ENCODE measurements at places on chromosomes 3 and 15. TPM values are rescaled to one million over a fixed set of nuclear protein-coding genes. Genes with fewer than 3 reads are reported as not detected.

Gene MUC13
- not detected for total RNA-seq

Gene IL17RB
- total RNA-seq, result 0.25 TPM

Gene NR1I2
- total RNA-seq, result not detected

Gene FBXL22
- total RNA-seq, result not detected

Gene NEDD4
- 23.0 TPM for total RNA-seq

Gene NRG4
- not detected for total RNA-seq

Gene P2RY12
- total RNA-seq, result not detected

Gene THRB
- total RNA-seq, result 1.3 TPM

Gene CGNL1
- 0.12 TPM for total RNA-seq

Gene SNX22
- 0.20 TPM for total RNA-seq

DNA sequence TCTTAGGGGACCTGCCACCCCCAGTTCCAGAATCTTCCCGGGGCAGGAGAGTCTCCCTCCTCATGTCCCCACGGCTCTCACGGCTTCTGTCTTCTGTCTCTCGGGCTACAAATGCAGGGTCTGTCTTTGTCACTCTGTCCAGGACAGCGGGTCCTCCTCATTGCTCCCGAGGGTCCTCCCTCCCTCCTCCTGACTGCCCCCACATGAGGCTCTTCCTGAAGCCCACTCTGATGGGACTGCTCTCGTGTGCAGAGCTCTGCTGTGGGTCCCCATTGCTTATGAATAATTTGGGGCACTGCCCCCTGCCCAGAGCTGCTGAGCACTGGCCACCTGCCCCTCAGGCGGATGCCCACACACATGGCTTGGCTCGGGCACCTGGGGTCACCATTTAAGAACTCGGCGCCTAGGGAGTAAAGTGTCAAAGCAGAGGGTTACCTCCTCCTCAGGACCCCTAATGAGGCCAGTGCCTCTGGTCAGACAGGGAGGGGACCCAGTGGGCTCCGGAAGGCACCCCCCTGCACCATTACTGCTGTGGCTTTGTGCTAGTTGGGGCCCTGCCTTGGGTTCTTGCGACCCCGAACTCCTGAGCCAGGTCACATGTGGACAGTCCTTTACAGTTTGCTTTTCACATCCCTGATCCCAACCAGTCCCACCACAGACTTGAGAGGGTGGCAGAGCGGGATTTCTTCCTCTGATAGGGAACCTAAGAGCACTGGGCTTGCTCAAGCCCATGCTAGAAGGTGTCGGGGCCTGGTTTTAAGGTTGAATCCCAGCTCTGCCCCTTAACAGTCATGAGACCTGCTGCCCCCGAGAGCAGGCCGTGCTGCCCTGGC lies 22.1 kb downstream of the HDAC11 start:
- no peak for DNase-seq

- DNase-seq, result peak; percentile 55
These were observed 33.9 kb downstream of the PFN2 start for GRCh38 chr3:149936812-149937230.

- DNase-seq, result peak; percentile 80
These were observed 17.9 kb upstream of the TM4SF1 start for GRCh38 chr3:149395107-149396089.

DNA sequence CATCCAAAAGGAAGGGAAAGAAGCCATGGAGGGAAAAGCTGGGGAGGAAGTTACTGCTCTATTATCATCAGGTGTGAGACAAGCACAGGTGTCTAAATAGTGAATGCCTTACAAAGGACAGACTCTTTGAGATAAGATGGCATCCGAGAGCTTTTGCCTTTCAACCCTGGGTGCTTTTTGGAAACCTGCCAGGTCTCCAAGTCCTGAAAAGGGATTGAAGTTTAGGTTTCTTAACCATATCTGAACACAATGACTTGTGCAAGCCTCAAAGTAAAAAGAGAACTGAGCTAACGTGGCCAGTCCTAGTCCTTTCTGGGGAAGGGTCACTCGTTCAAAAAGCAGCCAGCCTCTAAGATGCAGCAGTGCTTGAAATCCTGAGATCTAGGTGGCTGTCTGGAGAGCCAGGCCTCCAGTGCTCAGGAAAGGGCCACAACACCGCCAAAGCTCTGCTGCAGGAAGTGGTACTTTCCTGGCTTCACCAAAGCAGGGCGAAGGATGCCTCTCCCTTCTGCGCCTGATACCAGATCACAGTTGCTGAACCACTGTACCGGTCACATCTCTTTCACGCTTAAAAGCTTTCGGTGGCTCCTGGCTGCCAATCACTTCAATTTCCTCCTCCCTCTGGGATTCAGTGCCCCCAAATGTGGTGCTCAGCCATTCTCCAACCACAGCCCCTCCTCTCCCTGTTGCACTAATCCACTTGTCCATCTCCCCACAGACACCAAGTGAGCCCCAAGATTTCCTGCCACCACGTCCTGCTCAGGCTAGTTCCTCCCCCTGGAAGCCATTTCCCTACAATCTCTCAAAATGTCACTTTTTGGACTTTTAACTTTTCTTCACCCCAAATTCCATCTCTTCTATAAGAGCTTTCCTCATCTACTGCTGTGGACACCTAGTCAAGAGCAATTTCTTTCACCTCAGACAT lies 104.1 kb upstream of the LPP start:
- DNase-seq, result no peak

DNA sequence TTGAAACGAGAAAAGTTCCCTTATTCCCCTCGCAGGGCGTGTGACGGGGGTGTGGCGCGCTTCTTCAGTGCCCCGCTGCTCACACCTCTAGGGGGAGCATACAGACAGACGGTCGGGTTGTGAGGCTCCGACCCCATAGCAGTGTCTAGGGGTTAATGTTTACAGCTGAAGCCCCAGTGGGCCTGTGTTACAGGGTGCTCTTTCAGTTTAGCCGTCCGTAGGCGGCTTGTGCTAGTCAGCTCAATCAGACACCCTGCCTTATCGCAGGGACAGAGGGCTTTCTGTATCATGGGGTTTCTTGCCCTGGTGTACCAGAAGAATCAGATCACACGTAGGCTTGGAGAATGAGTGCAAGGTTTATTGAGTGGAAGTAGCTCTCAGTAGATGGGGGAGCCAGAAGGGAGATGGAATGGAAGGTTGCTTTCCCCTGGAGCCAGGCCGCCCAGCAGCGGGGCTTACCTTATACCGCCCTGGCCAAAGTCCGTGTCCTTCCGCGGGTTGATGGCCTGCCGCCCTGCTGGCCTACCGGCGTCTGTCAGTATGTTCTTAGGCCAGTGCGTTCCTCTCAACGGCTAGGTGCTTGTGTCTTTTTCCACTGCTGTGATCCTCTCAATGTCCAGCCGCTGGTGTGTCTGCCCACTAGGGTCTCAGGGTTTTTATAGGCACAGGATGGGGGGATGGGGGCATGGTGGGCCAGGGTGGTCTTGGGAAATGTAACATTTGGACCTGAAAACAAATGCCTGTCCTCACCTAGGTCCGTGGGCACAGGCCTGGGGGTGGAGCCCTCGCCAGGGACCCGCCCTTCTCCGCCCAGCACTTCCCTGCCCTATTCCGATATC lies 32.2 kb upstream of the ACP3 start:
- DNase-seq, result no peak

- no peak for DNase-seq
These were observed 61.6 kb downstream of the TMEM39A start for GRCh38 chr3:119401503-119402440.

DNA sequence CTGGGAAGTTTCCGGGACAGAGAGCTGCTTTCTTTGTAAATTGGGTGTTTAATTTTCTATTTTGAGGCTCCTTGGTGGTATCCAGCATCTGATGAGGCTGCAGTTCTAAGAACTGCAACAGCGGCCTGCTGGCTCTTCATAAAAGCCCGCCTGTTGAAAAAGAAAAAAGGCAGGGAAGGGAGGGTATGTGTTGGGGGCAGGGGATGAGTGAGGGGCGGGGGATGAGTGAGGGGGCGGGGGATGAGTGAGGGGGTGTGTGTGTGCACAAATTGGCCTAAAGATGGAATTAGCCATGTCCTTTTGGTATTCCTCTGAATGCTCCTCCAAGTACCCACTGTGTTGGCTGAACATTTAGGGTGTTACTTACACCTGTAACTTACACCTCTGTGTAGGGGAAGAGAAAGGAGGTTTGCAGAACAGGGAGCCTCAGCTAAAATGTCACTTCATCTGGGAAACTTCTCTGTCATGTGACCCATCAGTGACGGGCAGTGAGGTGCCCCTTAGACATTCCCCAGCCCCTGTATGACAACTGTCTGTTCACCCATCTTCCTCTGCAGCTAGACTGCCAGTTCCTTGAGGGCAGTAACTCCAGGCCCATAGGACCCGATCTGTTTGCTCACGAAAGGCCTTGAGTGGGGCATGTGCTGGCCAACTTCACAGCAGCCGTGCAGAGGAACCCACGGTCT lies 57.6 kb downstream of the LRIG1 start:
- no peak for DNase-seq

GRCh38 chr3:114057011-114057347 lies 442 bp downstream of the QTRT2 start:
- DNase-seq, result no peak

- no peak for DNase-seq
These were observed 150.3 kb downstream of the PLCL2 start for GRCh38 chr3:17035033-17035432.

- DNase-seq, result peak; percentile 20
These were observed 175.1 kb upstream of the PLSCR5 start for GRCh38 chr3:146780251-146780650.

- peak; percentile 41 for DNase-seq
These were observed 31.9 kb upstream of the MCF2L2 start for GRCh38 chr3:183460081-183461055.

DNA sequence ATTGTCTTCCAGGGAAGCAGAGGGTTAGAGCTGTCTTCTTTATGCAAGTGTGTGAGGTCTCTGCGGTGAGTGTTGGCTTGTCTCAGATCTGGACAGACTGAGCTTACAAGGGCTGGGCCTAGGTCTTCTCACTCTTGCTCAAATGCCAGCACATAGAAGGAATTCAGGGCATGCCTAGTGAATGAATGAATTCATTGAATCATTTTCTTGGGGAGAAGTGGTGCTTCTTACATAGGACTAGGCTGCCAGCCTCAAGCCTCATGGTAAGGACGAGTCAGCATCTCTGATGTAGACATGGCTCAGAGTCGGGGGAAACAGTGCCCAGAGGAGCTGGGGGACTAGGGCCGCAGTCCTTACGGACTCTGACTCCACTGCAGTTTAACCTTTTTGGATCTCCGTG lies 17.2 kb downstream of the MKRN2 start:
- DNase-seq, result no peak

DNA sequence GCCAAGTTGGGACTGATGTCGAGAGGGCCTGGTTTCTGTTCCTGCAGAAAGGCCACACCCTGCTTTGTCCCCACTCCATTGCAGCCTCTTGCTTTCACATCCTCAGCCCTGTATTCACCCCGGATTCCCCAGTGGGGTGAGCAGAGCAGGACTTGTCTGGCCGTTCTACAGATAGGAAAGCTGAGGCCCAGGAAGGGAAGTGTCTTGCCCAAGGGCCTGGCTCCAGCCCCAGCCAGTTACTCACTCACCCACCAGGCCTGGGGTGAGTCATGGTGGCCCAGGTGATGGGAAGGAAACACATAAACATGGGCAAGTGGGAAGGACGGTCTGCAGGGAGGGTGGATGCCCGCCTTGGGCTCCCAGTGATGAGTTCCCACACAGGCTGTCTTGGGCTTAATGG lies 6.1 kb upstream of the DUSP7 start:
- DNase-seq, result peak; percentile 97

- DNase-seq, result no peak
These were observed 25.6 kb upstream of the CFAP161 start for GRCh38 chr15:81108427-81108826.

- no peak for DNase-seq
These were observed 120.3 kb downstream of the CLSTN2 start for GRCh38 chr3:140055092-140055791.

DNA sequence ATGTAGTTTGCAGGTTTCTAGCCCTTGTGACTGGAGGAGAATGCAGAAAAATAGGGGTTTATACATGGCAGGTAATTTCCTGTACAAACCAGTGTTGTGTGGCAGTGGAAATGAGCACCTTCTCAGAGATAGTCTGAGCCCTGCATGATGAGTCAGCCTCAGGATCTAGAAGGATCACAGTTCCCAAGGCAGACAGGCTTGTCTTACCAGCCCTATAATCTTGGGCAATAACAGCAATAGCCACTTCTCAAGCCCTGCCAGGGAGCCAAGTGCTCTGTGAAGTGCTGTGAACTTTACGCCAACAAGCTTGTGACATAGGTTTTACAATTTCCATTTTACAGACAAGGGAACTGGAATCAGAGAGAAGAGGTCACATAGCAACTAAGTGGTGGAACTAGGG lies 89.4 kb downstream of the CD47 start:
- DNase-seq, result peak; percentile 67

DNA sequence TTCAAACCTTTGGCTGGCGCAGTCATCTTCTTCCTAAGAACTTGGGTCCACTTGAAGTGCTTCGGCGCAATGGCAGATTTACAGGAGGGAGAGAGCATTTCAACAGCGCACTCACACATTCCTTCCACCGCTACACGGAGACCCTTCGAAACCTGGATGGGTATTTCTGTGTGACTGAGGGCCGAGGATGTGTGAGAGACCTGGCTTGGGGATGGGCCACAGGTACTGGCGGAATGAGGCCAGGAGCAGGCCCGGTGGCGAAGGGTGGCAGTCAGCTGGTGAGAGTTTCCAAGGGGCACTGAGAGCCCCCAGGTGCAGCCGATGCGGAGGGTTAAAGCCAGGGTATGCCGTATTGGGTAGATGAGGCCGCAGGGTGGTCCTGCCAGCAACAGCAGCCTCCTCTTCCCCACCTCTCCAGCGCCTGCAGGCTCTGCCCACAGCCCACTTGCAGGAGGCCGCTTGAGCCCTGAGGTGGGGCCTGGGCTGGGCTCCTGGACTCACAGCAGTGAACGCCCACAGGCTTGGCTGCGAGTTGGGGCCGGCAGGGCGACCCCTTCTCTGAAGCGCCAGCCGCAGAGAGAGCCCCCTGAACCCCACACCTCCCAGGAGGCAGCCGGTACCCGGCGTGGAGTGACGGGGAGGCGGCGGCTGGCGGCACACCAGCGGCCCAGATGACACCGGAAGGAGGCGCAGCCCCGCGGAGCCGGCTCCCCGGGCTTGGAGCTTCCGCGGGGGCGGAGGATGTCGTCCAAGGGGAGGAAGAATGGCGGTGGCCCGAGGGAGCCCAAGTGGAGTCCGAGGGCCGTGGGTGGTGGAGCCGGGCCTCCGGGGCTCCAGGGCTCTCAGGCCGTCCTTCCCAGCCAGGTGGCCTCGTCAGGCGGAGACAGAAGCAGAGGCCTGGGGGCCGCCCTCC lies 166.5 kb downstream of the NSMCE3 start:
- peak; percentile 8 for DNase-seq

GRCh38 chr3:43790060-43790459 lies 99.3 kb downstream of the ABHD5 start:
- DNase-seq, result no peak

DNA sequence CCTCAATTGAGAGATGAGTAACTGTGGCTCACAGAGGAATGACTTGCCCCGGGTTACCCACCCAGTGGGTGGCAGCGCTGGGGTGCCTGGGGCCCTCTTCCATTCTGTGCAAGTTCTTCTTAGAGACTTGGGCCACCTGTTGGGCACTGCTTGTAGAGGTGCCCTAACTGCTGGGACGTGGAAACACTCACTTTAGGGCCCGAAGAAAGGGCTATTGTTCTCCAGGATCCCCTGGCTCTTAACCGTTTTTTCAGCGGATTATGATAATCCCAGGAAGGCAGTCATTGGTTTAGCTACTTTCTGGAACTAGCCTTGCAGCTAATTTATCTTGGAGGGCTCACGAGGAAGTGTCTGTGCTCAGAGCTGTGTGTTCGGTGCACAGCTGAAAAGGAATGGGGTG lies 66.0 kb upstream of the GCNT3 start:
- DNase-seq, result no peak
